NCI-H1694 (cell line): ENCODE measurements at places on chromosomes 5 and 9.

DNA sequence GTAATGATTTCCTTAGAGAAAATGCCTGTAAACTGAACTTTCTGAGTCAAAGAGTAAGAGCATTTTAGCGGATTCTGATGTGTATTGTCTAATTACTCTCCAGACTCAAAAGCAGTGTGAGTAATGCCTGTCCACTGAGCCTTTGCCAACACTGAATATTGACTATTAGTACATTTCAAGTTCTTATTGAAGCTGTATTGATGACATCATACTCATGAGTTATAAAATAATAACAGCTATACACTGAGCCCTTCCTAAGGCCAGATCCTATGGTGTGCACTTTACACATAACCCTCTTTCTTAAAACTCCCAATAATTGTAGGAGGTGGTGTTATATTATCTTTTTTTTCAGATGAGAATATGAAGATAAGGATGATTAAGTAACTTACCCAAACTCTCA lies 152.8 kb upstream of the TRPC7 start:
- no peak for DNase-seq

DNA sequence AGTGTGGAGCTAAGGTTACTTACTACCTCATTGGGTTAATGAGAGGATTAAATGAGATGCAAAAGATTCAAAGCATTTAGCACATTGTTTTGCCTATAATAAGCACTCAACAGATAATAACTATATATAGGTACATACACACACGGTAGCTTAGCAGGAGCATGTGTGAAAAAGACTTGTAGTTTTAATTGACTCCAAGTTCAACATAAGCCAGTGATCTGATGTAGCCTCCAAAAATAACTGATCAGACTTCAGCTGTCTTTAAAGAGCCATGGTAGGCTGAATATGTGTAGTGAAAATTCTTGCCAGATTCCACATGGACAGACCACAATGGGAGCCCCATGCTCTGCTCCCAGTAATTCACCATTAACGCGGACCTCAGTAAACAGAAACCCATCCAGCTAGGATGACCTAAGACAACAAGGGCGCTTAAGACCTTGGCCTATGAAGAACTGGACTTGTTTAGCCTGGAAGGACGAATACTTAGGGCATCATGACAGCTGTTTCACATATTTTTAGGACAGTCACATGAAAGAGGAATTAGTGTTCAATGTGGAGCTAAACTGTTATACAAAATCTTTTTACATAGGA lies 115.1 kb upstream of the ZNF366 start:
- DNase-seq = no peak

DNA sequence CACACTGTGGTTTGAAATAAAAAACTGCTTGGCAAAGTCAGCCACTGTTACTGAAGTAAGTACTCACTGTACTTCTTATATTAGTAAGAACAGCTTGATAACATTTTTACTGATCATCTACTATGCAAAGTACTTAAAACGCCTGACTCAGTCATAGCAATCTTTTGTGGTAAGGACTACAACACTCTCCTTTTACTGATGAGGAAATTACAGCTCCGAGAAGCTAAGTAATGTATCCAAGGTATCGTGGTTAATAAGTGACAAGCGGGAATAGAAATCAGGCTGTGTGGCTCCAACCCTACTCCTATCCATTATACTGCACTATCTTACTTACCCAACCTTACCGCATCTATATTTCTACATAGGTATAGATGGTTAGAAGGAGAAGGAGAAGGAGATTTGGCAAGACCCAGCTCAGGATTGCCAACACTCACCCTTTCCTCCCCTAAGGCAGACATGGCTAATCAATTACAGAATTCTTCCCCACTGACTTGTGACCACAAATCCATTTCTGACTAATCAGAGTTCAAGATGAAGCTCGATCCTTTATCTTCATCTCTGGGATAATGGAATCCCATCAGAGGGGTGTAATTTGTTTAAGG lies 281.4 kb downstream of the SPOCK1 start:
- DNase-seq = no peak

GRCh38 chr5:179802950-179803562 lies 3.6 kb downstream of the MGAT4B start:
- no peak for DNase-seq

DNA sequence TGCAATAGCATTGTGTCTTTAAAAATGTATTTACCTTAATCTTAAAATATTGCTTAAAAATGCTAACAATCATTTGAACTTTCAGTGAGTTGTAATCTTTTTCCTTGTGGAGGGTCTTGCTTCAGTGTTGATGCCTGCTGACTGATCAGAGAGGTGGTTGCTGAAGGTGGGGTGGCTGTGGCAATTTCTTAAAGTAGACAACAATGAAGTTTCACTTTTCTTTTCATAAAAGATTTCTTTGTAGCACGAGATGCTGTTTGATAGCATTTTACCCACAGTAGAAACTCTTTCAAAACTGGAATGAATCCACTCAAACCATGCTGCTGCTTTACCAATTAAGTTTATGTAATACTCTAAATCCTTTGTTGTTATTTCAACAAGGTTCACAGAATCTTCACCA lies 50.8 kb downstream of the NR3C1 start:
- DNase-seq = no peak

- DNase-seq = peak; percentile 69
These were observed 28.4 kb downstream of the CEL start for GRCh38 chr9:133090187-133090586.

DNA sequence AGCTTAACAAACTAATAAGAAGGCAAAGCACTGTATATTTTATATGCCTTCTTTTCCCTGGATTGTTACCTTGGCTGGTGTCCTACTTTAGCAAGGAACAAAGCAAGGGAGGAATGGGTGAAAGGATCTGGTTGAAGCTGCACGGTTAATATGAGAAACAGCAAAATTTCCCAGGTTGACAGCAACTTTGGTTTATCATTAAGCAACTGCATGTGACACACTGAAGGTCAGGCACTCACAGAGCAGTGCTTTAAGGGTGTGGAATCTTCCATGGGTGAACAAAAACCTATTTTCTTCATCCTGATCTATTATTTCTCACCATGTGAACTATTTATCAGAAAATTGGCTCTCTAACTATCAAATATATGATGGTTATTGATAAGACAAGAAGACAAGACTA lies 109.0 kb upstream of the ATP10B start:
- DNase-seq = no peak

DNA sequence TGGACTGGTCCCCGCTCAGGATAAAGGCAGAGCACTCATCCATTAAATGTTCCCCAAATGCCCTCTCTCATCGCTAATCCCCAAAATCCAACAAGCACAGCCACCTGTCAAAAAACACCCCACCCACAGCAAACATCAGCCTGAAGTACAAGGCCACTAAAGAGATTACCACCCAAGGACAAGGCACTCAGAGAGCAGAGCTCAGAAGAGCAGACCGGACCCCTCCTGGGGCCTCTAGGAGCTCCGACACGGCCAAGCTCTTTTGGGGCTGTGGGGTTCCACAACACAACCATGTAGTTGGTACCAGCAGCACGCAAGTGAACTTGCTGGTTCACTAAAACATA lies 9.8 kb downstream of the VDAC1 start:
- DNase-seq = no peak

GRCh38 chr5:10474521-10475075 lies 32.9 kb downstream of the ROPN1L start:
- no peak for DNase-seq

- DNase-seq = no peak
These were observed 47.6 kb upstream of the SHOC1 start for GRCh38 chr9:111842313-111842712.

- DNase-seq = no peak
These were observed 2.7 kb upstream of the TMEM267 start for GRCh38 chr5:43486353-43486752.

DNA sequence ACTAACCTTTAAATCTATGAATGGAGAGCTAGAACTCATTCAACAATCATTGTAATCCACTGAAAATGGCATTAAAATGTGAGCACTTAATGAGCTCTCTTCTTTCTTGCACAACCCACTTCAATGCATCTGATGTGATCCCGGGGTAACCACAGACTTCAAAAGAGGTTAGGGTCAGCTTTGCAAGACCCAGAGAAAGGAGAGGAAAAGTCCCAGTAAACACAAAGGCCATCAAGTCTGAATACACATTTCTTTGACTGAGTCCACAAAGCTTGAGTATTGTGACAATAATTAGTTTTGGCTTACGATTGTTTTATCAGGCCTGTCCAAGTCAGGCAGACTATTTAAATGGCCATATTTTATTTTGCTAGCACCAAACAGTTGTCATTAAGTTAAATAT lies 148.8 kb upstream of the ZNF608 start:
- DNase-seq = no peak

DNA sequence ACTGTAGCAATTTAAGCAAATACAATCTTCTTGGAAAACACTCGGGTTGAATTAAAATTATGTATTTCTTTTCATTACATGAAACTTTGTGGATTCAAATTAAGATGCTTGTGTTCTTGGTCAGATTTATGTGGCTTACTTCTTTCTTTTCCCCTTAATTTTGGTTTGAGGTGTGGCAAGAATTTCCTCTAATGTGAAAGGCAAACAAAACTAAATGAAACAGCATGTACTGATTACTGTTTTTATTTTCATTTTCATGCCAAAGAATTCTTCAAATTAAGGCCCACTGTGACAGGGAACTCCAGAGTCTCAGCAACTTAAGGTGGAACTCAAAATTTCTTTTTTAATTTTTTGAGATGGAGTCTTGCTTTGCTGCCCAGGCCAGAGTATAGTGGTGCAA lies at the start of gene OMD:
Gene OMD, minus strand, starts transcription at position 132 of the 400 bp plus-strand sequence. CDS start 6,913 bp downstream, outside the sequence.
- no peak for DNase-seq

- no peak for DNase-seq
These were observed 20.4 kb downstream of the DDX4 start for GRCh38 chr5:55758231-55758630.

DNA sequence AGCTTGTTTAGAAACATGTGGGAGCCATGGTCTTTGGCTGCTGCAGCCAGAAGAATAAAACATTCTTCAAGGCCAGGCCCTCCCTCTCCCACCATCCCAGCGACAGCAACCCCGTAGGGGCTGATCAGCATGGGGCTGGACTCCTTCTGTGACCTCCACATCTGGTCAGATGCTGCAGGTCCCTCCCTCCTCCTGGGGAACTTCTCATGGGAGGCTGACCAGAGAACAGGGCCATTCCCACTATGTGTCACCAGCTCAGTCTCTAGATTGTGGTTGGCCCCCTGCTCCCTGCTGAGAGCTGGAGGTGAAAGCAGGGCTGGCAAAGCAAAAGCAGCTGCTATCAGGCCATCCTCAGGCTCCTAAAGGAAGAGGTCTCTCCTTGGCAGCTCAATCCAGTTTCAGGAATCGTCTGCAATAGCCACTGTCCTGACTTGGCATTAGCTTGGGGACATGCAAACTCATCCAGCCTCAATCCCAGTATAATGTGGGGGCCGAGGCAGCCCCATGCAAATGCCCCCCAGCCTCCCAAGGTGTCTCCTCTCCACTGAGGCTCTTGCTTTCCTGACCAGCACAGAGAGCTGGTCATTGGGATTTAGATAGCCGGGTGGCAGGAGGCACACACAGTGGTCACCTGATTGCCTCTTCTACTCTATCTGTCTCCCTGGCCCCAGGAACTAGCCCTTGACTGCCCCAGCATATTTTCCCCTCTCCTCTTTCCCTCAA lies 81.5 kb downstream of the NRG2 start:
- DNase-seq = no peak

DNA sequence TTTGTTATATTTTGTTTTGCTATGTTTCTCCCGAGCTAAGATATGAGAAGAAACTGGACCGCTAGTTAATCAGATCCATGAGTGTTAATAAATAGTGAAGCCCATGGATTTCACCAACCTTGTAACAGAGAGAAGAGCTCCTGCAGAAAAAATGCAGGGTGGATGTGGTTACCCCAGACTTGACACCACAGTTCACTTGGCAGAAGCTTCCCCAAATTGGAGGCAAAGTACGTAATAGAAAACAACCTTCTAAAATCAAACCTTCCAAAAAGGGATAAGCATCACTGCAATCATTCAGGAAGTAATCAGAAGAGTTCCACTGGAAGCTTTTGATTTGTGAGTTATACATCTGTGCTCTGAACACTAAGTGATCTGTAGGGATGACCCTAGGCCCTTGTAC lies 267.5 kb downstream of the ACTL7B start:
- DNase-seq = no peak

DNA sequence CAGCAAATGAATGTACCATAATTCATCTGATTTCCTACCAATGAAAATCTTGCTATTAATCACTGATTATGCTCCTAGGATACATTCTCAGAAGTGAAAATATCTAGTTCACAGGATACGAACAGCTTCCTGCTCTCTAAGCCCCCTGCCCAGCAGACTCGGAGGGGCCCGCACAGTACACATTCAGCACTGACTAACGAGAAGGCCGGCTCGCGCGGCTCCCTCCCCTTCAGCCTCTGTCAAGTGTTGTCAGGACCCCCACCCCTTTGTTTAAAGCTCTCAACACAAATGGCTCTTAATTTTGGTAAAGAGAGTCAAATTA lies 82.0 kb downstream of the PRRT1B start:
- DNase-seq = no peak

- DNase-seq = peak; percentile 64
These were observed 22.8 kb downstream of the PTCH1 start for GRCh38 chr9:95494022-95494415.

DNA sequence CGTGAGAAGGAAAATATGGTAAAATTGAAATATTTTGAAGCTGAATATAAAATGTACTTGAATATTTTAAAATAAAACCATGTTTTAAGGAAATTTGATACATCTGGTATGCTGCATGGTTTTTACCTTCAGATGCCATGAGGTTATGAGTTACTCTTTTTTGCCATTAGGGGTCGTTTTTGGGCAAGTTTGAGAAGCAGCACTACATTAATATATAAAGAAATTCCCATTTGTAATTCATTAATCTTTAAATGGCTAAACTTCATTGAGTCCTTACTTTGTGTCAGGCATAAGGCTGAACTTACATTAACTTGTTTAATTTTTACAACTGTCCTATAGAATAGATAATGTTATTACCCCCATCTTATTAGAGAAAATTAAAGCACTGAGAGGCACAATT lies 152.3 kb downstream of the KDM4C start:
- no peak for DNase-seq
